GM18507 (cell line): ENCODE measurements at places on chromosomes 5 and 9.
A peak's percentile ranks its signal among the peaks of the same experiment; 100 is the strongest.

DNA sequence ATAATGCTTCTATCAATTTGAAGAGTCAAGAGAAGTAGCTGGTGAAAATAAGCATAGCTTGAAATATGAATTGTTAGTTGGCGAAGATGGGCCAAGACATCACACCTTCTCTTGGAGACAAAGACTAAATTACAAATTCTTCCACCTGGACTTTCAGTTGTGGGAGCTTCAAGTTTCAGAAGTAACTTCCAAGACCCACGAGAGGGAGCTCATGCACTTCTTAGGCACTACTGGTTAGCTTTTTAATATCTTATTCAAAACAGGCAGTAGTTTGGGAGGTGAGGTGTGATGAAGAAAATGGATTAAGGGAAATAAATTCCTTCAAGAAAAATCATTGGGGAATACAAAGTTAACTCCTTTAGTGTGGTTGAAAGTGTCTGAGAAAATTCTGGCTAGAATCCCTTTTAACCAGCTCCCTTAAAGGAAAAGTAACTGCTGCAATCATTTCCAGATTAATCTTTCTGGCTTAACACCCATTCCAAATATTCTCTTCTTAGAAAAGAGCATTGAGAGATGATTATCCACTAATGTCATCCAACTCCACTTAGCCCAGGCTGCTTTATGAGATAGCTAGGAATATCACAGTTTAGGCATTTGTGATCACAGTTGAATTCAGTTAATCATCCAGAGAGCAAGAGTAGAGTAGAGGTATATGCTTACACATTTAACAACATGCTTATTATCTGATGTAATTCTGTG, 139.5 kb upstream of the DMRTA1 start:
- DNase-seq, result no peak

DNA sequence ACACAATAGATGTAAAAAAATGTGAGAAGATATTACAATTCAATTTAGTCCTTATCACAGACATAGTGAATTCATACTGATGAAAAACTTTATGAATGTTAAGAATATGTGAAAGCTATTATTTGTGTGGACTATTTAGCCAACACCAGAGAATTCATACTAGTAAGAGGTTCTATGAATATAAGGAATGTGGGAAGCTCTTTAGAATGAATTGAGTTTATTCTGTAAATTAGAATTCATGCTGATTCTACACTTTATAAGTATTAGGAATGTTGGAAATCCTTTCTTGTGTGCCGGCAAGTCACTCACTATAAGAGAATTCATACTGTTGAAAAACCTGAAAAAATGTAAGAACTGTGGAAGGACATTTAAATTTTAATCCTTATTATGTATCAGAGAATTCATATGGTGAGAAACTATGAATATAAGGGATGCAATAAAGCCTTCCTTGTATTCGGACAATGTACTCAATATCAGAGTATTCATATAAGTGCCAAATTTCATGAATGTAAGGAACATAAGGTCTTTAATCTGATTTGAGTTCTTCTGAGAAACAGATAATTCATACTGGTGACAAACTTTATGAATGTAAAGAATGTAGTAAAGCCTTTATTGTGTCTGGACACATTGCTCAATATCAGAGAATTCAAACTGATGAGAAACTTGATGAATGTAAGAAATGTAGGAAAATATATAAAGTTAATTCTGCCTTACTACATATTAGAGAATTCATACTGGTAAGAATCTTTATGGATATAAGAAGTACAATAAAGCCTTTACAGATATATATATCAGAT, 21.6 kb upstream of the PCDHA1 start:
- DNase-seq, result no peak

GRCh38 chr9:3902631-3903030, 376.8 kb upstream of the RFX3 start:
- no peak for DNase-seq

DNA sequence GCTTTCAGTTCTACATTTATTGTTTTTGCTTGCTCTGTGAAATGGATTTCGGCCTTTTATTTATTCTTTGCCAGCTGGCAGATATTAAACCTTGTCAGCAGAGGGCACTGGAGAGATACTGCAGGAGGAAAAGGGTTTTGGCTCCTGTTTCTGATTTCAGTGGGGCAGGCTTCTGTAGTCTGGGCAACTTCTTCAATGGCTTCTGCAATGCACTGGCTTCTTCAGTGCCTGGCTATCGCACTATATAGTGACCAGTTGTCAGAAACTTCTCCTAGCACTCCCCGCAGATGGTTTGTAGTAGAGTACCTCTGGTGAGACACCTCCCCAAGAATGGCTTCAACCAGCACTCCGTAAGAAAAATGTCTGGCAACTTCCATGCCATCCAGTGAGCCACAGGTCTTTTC, 3.2 kb upstream of the NFX1 start:
- no peak for DNase-seq

DNA sequence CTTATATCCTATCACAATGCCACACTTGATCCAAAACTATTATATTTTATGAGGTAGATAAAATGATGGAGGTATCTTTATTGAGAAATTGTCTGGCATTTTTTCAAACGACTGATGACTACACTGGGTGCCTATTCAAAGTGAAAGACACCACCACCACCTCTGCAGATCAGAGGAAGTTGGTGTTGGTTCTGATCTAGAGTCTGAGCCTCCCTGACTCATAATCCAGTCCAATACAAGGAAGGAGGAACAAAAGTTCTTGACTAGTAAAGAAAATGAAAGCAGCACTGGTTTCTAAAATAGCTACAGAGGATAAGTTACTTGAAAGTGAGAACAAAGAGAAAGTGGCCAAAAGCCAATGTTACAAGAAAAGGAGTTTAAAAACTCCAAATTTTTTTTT, 139.9 kb downstream of the RFX3 start:
- DNase-seq, result peak; percentile 14

GRCh38 chr9:29416204-29416603, 1842.9 kb upstream of the C9orf72 start:
- DNase-seq, result no peak

- no peak for DNase-seq
Observed at GRCh38 chr9:127690735-127691134, 16.1 kb upstream of the CFAP157 start.

DNA sequence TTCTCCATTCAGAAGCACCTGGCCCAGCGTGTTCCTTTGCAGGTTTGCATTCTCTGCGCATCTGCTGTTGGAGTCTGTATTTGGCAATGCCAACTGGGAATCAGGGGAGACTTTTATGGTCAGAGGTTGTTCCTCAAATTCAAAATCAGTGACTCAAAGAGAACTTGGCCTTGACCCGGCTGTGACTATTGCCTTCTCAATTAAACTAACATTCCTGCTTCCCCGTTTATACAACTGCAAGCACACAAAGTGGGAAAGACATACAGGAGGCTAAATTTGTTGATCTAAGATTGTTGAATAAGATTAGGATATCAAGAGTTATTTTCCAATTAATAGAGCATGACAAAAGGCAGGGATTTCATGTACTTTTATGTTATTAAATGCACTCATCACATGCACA, 402.4 kb upstream of the IRX2 start:
- no peak for DNase-seq

GRCh38 chr5:91341154-91341553, 42.0 kb downstream of the ARRDC3 start:
- no peak for DNase-seq

DNA sequence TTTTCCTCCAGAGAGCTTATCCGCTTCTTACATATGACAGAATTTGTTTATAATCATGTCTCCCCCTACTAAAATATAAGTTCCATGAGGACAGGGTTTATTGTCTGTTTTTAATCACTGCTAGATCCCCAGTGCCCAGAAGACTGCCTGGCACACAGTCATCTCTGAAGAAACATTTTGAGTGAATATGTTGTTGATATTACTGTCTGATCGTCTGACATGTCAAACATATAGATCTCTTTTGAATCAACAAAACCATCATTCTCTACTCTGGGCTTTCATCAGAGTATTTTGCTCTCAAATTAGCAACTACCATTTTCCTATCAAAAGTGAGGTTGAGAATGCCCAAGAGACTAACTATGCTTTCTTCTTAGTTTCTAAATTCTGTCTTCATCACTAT, 67.3 kb upstream of the SHISAL2B start:
- DNase-seq, result no peak

DNA sequence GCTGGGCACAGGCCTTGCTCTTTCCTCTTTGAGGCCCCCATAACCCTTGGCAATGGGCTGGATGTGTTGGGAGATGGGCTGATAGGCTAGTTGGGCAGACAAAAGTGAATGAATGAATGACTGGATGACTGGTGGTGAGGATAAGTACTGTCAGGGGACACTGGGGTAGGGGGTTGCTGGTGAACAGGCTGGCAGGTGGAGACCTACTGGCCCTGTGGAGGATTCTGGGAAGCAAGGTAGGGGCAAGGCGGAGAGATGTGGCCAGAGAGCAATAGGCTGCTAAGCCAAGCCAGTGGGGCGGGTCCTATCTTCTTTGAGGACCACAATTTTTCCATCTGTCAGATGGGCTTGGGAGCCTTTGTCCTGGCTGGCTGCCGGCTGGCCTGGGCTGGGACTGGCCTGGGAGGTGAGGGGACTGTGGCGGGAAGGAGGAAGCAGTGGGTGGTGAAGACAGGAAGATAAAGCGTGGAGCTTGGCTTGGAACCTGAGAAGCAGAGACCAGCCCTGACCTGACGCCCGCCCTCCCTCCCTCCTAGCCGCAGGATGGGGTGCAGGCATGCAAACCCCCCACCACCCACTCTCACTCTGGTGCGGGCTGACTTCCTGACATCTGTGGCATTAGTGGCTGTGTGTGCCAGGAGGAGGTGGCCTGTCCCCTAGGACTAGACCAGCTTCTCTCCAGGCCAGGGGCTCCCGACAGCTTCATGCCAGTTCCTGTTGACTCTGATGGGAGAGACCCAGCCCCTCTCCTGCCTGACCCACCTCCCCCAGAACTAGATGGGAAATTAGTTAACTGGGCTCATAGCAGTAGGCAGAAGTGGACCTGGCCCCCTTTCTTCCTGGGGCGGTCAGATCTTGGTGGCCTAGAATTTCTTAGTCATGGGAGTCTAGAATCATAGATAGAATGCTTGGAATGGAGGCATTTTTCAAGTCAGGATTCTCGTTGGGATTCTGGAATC, 9.5 kb downstream of the CXXC5 start:
- DNase-seq, result no peak

DNA sequence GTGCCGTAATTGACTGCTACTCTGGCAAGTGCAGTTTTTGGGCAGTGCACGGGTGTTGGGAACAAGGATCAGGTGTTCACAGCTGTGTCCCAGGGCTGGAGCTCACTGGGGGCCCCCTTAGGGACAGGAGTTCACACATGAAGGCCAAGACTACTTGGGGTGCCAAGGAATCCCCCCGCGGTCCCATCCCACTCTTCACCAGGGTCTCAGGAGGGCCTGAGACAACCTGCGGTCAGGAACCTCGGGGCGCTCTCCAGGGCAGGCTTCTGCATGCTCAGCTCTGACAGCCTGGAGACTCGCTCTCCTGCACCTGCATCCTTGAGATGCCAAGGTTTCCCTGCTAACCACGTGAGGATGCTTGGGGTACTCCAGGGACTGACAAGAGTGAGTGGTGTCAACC, 2.3 kb upstream of the MAN1B1 start:
- DNase-seq, result no peak

DNA sequence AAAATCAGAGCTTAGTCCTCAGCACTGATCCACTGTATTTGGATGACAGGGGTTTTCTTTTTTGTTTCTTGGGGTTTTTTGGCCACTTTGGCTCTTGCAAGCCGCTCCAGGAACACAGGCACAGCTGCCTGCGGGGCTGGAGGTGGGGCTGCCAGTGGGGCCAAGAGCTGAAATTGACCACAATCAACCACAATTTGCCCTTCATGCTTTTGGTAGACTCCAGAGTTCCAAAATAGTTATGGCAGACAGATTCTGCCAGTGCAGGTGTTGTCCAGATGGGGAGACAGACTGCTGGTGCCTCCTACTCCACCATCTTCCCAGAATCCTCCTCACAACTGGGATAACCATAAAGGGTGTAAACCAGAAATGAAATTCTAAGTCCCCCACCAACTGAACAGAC, 36.5 kb downstream of the PLEKHG4B start:
- no peak for DNase-seq

DNA sequence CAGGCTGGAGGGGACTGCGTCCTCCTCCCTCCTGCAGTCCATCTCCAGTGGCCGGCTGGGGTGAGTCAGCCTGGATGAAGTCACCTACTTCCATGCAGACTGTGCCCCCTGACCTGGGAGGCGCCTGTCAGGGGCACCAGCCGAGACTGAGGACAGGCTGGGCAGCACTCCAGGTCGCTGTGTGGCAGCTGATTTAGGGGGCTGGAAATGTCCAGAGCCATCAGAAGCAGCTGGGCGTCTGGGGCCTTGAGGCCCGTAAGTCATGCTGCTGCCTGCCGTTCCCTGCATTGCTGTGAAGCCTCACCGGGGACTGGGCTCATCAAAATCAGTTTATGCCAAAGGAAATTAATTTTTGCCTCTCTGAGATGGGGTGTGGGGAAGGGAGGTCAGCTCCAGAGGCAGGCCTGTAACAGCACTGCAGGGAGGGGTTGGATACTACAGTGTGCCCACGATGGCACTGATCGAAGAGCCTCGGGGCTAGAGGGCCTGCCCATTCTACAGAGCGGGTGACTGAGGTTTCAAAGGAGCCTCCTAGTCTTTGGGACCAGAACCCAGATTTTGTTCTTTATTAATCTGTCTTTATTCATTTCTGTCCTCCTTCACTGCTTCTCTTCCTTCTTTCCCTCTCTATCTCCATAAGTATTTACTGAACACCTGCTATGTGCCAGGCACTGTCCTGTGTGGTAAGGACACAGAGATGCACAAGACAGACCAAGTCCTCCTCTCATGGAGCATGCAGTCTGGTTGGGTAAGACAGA, 70.4 kb upstream of the PSD2 start:
- DNase-seq, result no peak

GRCh38 chr5:26321278-26321677, 717.1 kb downstream of the CDH9 start:
- no peak for DNase-seq

- no peak for DNase-seq
Observed at GRCh38 chr5:7628248-7628647, 222.7 kb downstream of the CFAP90 start.

- DNase-seq, result no peak
Observed at GRCh38 chr9:91495450-91495849, 71.8 kb upstream of the NFIL3 start.

DNA sequence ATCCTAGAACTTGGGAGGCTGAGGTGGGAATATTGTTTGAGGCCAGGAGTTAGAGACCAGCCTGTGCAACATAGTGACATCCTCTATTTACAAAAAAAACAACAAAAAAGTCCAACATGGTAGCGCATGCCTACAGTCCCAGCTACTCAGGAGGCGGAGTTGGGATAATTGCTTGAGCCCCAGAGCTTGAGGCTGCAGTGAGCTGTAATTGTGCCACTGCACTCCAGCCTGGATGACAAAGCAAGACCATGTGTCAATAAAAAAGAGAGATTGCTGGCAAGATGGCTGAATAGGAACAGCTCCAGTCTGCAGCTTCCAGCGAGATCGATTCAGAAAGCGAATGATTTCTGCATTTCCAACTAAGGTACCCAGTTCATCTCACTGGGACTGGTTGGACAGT, 54.8 kb upstream of the FBXL17 start:
- no peak for DNase-seq

GRCh38 chr9:3750321-3750720, 224.5 kb upstream of the RFX3 start:
- no peak for DNase-seq
